IMR-90 (cell line): ENCODE measurements at places on chromosomes 4 and X. TPM values are rescaled to one million over a fixed set of nuclear protein-coding genes. Genes with fewer than 3 reads are reported as not detected.

DNA sequence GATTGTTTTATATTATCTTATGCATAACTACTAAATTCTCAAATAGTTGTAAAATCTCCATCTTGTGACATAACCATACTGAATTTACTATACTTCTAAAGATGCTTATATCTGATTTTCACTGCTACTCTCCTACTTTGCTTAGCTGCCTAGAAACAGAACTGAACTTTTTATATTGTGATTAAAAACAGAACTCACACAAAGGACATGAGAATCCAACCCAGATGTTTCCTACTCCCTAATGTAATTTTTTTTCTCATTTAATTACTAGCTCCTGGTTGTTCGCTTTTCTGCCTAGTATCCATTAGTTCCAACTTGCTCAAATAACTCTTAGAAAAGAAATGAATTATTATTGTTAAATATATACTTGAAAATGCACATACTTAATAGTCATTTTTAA is 283.5 kb upstream of the ACTRT1 start:
- no peaks in the 10 kb centered on the region for H3K4me1 ChIP-seq
- no peak overlapping the region for H3K27ac ChIP-seq
- DNase-seq: no peak
- H3K27me3 ChIP-seq: no peaks in the 10 kb centered on the region

DNA sequence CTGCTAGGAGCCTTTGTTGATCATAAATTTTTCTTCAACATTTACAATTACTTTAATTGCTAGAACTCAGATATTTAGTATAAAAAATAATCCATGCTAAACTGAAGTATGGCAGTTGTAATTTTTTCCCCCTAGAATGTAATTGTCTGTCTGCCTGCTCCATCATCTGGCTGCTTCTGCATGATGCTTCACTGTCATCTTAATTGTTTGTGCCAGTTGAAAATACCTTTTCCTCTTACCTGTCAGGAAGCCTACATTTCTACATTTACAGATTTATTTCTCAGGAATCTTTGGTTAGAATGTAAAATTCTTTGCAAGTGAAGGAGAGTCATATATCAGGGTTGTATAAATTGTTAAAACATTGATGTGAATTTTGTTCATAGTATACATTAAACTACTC is 348.6 kb downstream of the GRXCR1 start:
- H3K27me3 ChIP-seq: no peaks in the 10 kb centered on the region
- no peak overlapping the region for H3K4me3 ChIP-seq
- no peak overlapping the region for H3K27ac ChIP-seq
- no peaks in the 10 kb centered on the region for H3K36me3 ChIP-seq
- no peaks in the 10 kb centered on the region for H3K4me1 ChIP-seq
- no peak for DNase-seq

GRCh38 chr4:102825261-102826091 is 1.9 kb downstream of the UBE2D3 start:
- peaks cover 5% of the 10 kb centered on the region for H3K36me3 ChIP-seq
- H3K4me3 ChIP-seq: peak overlapping the region; percentile 69
- DNase-seq: peak; percentile 73
- H3K27ac ChIP-seq: peak overlapping the region; percentile 97

GRCh38 chr4:186192066-186192612 is 772 bp downstream of the CYP4V2 start:
- H3K27me3 ChIP-seq: no peaks in the 10 kb centered on the region; the same call in 1 of the 2 replicates
- H3K36me3 ChIP-seq: peaks cover 2% of the 10 kb centered on the region; the same call in 1 of the 2 replicates
- peak; percentile 48 for DNase-seq
- H3K27ac ChIP-seq: peak overlapping the region; percentile 80
- peak overlapping the region; percentile 75 for H3K4me3 ChIP-seq
- no peaks in the 10 kb centered on the region; the same call in 1 of the 2 replicates for H3K4me1 ChIP-seq

DNA sequence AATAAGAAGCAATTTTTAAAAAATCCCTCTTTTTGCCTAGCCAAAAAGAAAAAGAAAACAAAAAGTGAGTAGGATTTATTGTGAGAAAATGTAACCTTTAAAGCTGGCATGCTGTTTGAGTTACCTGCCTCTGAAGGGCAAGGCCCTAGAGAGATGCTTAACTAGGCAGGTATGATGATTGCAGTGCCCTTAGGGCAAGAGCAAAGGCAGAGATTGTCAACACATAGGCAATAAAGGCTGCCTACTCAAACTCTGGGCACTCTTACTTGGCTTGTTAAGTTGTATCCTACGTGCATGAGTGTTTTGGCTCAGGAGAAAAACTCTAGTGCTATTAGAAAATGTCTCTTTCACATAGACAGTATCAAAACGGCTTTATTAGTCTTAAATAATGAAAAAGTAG is 306.0 kb downstream of the RPA4 start:
- H3K4me1 ChIP-seq: no peaks in the 10 kb centered on the region
- H3K27ac ChIP-seq: no peak overlapping the region
- no peak for DNase-seq
- H3K36me3 ChIP-seq: no peaks in the 10 kb centered on the region
- no peaks in the 10 kb centered on the region for H3K27me3 ChIP-seq
- no peak overlapping the region for H3K4me3 ChIP-seq

Gene MSANTD1
- under 0.01 and 0.28 TPM in 2 replicates for total RNA-seq

DNA sequence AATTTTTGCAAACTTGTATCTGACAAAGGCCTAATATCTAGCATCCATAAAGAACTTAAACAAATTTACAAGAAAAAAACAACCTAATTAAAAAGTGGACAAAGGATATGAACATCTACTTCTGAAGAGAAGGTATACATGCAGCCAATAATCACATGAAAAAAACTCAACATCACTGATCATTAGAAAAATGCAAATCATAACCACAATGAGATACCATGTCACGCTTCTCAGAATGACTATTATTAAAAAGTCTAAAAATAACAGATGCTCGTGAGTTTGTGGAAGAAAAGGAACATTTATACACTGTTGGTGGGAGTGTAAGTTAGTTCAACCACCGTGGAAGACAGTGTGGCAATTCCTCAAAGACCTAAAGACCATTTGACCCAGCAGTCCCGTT is 24.0 kb downstream of the CEP44 start:
- H3K4me3 ChIP-seq: no peak overlapping the region
- no peak for DNase-seq
- H3K36me3 ChIP-seq: no peaks in the 10 kb centered on the region
- H3K4me1 ChIP-seq: no peaks in the 10 kb centered on the region
- no peak overlapping the region for H3K27ac ChIP-seq

- DNase-seq: no peak
- H3K36me3 ChIP-seq: no peaks in the 10 kb centered on the region
- H3K4me3 ChIP-seq: no peak overlapping the region
- H3K27me3 ChIP-seq: no peaks in the 10 kb centered on the region
- H3K4me1 ChIP-seq: peaks cover 5% of the 10 kb centered on the region; the same call in 1 of the 2 replicates
These were observed 106.3 kb upstream of the EOLA2 start for GRCh38 chrX:150044556-150044955.

Gene MRFAP1
- total RNA-seq: 65.4 and 131 TPM in 2 replicates

DNA sequence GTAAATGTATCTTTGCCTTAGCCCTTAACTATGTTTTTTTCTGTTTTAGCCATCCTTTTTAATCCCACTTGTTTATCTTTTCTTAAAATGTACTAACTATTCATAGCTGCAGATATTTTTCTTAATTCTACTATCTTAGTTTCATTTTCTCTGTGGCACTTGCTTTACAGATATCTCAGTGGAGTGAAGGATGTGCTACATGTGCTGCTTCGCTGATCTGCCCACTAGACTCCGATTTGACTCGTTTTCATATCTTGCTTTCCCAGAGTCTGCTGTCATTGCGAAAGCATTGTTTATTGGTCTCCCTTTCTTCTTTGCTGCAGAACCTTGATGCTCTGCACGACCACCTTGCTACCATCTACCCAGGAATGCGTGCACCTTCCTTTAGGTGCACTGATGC is 30.6 kb downstream of the GUCY1B1 start:
- H3K4me1 ChIP-seq: peaks cover 2% of the 10 kb centered on the region; the same call in 1 of the 2 replicates
- no peaks in the 10 kb centered on the region for H3K27me3 ChIP-seq
- H3K27ac ChIP-seq: no peak overlapping the region
- no peak overlapping the region for H3K4me3 ChIP-seq
